Activated CD8-positive, alpha-beta memory T cell treated with anti-CD3 and anti-CD28 coated beads for 4 hours (primary cell): ENCODE measurements at places on chromosomes 2 and 18.

DNA sequence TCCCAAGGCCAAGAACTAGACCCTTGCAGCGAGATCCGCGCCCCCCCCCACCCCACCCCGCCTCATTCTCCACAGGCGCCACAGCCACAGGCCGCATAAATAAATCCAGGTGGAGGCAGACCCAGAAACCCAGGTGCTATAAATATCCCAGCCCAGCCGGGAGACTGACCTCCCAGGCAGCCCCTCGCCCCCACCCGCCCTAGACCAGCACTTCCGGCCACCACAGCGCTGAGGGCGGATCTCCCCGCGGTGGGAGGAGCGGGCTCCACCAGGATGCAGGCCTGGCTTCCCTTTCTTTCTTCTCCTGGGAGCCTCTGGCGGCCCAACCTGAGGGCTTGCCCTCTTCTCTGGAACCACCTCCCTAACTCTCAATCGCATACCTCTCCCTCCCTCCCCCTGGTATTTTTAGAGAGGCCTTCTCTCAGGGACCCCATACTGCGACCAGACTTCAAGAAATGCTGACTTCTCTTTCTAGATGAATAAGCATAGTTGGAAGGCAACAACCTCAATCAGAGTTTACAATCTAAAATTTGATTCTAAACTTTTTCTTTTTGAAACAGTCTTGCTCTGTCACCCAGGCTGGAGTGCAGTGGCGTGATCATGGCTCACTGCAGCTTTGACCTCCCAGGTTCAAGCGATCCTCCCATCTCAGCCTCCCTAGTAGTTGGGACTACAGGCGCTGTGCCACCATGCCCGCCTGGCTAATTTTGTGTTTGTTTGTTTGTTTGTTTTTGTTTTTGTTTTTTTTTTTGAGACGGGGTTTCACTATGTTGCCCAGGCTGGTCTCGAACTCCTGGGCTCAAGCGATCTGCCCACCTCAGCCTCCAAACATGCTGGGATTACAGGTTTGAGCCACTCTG is 55.0 kb downstream of the PKDCC start:
- DNase-seq, result no peak

DNA sequence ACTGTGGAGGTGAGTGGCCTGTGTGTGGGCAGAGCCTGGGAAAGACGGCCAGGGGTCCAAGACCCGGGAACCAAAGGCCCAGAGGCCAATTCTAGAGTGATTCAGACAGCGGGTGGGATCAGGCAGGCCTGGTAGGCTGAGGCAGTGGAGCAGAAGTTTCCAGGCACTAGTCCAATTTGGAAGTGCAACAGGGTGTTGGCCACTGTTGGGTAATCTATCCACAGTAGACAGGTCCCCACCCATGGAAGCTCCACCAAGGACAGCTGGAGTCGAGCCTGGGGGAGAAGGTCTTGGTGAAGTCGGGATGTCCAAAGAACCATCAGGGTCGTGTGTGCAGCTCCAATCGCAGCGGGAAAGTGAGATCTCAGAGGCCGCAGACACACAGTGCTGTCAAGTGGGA is 125.8 kb upstream of the COPS8 start:
- no peak for DNase-seq

GRCh38 chr2:128765811-128766210 is 447.1 kb upstream of the HS6ST1 start:
- no peak for DNase-seq

DNA sequence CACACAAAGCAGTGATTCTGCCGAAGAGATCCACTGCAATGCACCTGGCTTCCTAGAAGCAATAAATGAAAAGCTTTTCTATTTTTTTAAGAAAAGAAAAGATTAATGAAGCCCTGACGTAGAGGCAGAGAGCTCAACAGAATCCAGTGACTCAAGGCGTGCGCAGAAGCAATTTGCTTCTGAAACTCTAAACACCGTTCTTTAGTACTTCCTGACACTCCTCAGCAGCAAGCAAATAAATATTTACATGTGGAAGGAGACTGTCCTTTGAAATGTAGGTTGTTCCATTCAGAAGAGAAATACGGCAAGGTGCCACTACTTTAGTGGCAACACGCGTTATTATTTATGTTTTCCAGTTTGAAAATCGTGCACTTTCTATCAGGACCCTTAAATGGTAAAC is 126.2 kb upstream of the ZNF516 start:
- DNase-seq, result no peak

- no peak for DNase-seq
Observed at GRCh38 chr2:19841918-19842693, 59.7 kb downstream of the TTC32 start.
